ENCODE measurements at places on chromosomes 5 and 9. TPM values are rescaled to one million over a fixed set of nuclear protein-coding genes. Genes with fewer than 3 reads are reported as not detected.

Gene PLAC8L1
- total RNA-seq: 0.39 TPM

Gene CAMK2A
- total RNA-seq: 26.1 TPM

Gene WHRN
- 4.4 TPM for total RNA-seq

Gene PFN3
- total RNA-seq: not detected

Gene TAS2R1
- total RNA-seq: 0.69 TPM

All from spinal cord (tissue), 10 donors.